Forelimb muscle (tissue), 1 donor: ENCODE measurements at places on chromosomes 11 and 22.

DNA sequence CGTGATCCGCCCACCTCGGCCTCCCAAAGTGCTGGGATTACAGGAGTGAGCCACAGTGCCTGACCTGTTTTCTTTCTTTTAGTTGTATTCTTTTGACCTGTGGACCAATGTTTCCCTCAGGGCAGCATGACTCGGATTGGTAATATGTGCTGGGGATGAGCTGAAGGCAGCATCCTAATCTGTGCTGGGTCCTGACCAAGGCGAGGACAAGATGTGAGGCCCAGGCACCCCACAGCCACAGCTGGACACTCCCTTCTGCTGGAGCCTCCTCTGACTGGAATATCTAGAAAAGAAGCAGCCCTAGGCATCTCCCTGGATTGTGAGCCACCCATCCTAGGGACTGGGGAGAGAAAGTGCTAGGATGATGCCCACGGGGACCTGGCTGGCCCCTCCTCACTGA lies 105.4 kb downstream of the PDE2A start:
- no peak for DNase-seq

- DNase-seq = no peak
Measured at GRCh38 chr11:46504817-46505613, 88.8 kb downstream of the AMBRA1 start.

DNA sequence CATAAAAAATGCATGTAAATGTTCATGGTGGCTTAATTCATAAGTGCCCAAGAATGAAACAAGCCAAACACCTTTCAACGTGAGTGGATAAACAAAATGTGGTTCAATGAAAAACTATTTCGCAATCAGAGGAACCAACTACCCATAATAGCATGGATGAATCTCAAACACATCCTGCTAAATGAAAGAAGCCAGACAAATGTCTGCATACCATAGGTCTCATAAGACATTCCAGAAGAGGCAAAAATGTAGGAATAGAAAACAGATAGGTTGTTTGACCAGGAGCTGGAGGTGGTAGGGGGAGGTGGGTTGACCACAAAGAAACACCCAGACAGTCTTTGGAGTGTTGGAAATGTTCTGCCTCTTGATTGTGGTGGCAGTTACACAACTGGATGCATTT lies 13.2 kb upstream of the OSBPL5 start:
- no peak for DNase-seq

- DNase-seq = no peak
Measured at GRCh38 chr22:19675428-19675827, 38.9 kb upstream of the SEPTIN5 start.

DNA sequence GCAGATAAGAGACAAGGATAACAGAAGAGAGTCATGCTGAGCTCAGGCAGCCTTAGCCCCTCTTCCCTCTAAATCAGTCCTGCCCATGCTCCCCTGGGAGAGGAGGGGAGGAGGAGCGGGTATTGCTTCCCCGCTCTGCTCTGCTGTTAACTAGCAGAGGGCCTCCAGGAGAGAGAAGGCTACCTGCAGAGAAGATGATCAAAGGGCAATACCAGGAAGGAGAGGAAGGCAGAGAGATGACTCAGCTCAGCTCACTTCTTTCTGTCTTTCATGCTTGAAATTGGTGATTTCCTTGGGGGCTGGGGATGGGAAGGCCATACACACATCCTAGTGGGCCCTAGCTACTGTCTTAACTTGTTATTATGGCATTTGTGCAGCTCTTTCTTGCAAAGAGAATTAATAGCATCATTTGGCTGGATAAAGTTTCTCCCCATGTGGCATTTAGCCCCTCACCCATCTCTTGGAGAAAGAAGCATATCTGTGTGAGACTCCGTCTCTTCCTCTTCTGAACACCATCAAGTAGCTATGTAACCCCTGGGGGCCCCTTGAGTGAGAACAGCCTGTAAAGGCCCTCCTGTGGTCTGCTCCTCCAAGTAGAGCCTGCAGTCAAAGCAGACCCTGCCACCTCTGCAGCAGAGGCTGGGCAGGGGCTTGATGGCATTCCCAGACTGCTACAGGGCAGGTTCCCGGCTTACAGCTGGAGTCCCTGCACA lies 33.4 kb upstream of the AMOTL1 start:
- DNase-seq = no peak

GRCh38 chr11:45259592-45259991 lies 26.5 kb downstream of the SYT13 start:
- no peak for DNase-seq

DNA sequence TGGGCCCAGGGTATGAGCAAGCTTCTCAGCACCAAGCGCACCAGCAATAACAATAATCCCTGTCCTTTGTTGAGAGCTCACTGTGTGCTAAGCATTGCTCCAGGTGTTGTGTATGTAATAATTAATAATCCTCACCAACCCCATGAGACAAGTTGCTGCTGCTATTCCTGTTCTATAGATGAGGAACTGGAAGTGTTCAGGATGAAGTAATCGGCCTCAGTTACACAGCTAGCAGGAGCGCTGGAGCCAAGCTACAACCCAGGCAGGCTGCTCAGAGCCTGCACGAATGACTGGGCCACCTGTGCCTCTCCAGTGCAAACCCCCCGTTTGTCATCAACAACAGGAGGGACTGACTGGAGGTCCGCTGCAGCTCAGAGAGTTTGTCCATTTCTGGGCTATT lies 35.2 kb upstream of the CECR2 start:
- no peak for DNase-seq

GRCh38 chr11:86672007-86672621 lies at the start of gene ME3:
Gene ME3 (minus strand): TSS chr11:86672616.
- no peak for DNase-seq

DNA sequence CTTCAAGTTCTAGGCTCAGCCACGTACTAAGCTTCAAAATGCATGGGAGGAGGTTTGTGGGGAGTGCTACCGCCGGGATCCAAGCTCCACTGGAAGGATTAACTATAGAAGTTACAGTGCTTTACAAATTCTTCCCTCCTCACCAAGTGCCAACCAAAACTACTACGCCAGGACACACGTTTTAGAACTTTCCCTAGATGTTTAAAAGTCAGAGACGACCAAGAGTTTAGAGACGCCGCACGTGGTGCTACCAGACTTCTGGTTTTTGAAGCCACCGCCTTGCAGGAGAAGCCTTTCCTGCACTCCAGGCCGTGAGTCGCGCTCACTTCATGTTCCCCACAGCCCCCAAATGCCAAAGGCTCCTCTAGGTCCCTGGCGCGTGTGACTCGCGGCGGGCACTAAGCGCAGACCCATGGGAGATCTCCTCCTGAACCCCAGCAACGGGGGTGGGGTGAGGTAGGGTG lies 734 bp downstream of the SNU13 start:
- no peak for DNase-seq

- peak; percentile 64 for DNase-seq
Measured at GRCh38 chr11:46006418-46007070, 84.1 kb downstream of the LARGE2 start.

GRCh38 chr11:126491092-126491491 lies 135.6 kb downstream of the ST3GAL4 start:
- no peak for DNase-seq

DNA sequence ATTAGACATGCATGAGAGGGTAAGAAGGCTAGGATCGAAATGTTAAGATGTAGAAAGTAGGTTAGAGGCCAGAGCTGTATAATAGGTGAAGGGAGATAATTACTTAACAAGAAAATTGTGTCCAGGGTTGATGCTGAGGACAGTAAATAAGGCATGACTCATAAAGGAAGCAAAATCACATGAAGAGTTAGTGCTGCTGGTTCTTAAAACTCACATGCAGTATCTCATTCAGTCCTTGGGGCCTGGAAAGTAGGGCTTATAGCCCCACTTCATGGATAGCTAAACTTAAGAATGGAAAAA lies 130.2 kb downstream of the NCAM1 start:
- DNase-seq = no peak

DNA sequence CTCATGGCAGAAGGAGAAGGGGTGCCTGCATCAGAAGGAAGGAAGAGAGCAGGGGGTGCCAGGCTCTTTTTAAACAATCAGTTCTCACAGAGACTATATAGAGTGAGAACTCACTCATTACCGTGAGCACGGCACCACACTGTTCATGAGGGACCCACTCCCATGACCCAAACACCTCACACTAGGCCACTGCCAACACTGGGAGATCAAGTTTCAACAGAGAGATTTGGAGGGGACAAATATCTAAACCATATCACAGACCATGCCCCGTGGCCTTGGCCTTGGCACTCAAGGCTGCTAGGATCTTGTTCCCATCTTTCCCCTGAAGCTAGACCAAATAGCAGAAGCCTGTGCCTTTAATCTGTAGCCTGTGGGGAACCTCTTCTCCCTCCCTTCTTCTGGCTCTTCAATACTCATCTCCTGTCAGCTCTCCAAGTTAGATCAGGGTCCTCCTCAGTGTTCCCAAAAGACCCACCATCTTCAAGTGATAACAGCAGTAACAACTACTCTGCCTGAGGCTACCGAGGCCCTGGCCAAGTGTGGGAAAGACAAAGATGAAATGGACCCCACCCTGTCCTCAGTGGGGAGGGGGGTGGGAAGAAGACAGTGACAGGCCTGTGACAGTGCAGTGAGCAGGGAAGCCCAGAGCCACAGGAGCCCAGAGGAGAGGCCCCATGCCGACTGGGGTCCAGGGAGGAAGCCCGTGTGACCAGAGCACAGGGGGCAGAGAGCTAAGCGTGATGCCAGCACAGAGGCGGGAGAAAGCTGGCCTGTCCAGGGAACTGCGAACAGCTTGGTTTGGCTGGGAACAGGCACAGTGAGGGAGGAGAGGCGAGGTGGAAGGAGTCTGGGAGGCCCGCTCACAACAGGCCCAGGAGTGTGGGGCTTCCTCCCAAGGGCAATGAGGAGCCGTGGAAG lies 72.6 kb downstream of the MYO7A start:
- DNase-seq = no peak

DNA sequence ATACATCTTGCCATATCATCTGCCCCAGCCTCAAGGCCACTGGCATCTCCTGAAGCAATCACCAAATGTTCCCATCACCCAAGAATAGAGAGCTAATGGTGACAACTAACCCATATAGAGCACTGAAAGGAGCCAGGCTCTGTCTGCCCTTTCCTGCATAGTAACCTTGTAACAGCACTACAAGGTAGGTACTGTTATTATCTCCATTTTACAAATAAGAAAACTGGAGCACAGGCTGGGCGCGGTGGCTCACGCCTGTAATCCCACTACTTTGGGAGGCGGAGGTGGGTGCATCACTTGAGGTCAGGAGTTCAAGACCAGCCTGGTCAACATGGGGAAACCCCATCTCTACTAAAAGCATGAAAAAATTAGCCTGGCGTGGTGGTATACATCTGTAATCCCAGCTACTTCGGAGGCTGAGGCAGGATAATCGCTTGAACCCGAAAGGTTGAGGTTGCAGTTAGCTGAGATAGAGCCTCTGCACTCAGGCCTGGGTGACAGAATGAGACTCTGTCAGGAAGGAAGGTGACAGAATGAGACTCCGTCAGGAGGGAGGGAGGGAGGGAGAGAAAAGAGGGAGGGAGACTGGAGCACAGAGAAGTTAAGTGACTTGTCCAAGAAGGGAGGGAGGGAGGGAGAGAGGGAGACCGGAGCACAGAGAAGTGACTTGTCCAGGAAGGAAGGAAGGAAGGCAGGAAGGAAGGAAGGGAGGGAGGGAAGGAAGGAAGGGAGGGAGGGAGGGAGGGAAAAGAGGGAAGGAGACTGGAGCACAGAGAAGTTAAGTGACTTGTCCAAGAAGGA lies 2.2 kb downstream of the SLC35F2 start:
- DNase-seq = no peak

GRCh38 chr11:8681837-8682302 lies 595 bp downstream of the TRIM66 start:
- DNase-seq = no peak

GRCh38 chr22:49779853-49780697 lies 47.6 kb downstream of the BRD1 start:
- DNase-seq = no peak

GRCh38 chr22:43658823-43659222 lies 153.3 kb downstream of the EFCAB6 start:
- no peak for DNase-seq

GRCh38 chr11:71331631-71332030 lies 79.3 kb upstream of the SHANK2 start:
- DNase-seq = no peak

DNA sequence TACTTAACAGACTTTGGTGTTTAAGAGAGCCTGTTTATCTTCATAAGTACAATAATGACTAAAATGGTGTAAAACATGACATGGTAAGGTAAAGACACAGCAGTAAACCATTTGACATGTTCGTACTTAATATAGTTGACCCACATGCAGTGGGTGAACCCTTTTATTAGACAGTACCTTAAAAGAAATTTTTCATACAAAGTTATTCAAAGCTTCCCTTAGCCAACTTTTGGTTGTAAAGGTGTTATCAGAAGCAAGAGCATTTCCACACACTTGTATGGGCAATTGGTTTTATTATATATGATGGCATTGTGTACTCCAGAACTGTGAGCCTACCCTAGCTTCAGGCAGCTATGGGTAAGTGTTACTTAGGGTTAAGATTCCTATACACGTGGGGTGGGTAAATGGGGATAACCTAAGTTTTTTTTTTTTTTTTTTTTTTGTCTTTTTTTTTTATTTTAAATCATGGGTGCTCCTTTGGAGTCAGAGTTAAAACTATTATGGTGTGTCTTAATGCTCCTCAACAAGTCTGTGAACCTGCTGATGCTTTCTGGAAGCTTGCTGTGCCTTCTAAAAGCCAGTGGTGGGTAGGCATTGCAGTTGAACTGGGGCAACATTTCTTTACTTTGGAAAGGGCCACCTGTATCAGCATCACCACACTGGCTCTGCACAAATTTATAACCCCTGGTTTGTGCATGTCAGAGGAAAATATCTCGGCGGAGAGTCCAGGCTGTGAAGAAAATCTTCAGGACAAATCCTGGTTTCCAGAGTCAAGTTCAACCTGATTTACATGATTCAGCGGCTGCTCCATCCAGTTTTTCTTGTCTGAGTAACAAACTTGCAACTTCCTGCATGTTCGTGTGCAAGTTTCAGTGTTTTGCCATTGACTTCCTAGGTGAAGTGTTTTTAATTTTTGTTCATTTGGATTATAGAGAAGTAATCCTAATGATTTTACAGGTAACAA lies 3.3 kb downstream of the PCF11 start:
- no peak for DNase-seq

- no peak for DNase-seq
Measured at GRCh38 chr11:27868709-27869108, 168.5 kb upstream of the BDNF start.

DNA sequence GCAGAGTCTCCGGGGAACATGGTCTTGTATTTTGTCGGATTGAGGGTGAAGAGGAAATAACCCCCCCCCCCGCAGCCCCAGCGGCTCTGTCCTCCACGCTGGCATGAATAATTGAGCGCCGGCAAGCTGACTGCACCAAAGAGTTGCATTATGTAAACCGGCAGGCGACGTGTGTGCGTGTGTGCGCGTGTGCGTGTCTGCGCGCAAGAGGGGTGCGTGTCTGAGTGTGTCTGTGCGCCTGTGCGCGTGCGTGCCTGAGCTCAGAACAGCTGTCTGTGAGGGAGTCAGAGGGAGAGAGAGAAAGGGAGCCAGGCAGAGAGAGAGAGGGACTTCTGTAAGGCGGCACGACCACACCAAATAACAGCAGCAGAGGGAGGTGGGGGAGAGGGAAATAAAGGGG lies 94.4 kb downstream of the SCN3B start:
- DNase-seq = no peak
